ENCODE measurements at places on chromosomes 7 and 10.

DNA sequence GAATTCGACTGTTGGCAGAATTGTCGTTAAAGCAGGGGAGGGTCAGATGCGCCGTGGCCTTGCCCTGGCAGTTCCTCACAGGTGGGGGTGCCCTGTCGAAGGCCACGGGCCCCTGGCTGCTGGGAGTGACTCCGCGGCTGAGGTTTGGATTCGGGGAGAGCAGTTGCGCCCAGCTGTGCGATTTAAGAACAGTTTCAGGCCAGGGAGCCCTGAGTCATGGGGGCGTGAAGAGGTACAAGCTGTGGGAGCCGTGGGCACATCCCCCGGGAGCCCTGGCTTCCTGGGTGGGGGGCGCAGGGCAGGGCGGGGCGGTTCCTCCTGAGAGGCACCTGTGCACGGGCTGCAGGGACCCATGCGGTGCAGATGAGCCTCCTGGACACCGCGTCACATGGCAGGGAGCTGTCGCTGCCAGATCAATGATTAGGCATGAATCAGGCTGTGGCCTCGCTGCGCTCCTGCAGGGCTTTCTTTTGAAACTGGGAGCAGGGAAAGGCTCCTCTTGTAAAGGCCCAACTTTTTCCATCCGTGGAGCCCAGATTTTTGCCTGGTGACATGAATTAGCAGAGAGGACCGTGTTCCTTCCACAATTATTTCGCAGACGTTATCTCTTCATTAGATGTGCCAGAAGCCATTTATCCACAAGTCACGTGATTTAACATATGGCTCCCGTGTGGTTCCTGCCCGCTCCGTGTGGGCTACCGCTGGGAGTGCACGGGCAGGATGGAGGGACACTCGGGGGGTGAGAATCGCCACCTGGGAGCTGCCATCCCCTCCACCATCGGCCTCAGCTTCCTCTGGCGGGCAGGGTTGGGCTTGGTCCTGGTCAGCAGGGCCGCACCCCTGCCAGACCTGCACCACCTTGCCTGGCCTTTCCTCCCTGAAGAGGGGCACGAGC, 918 bp downstream of the PWWP2B start:
- DNase-seq: no peak

DNA sequence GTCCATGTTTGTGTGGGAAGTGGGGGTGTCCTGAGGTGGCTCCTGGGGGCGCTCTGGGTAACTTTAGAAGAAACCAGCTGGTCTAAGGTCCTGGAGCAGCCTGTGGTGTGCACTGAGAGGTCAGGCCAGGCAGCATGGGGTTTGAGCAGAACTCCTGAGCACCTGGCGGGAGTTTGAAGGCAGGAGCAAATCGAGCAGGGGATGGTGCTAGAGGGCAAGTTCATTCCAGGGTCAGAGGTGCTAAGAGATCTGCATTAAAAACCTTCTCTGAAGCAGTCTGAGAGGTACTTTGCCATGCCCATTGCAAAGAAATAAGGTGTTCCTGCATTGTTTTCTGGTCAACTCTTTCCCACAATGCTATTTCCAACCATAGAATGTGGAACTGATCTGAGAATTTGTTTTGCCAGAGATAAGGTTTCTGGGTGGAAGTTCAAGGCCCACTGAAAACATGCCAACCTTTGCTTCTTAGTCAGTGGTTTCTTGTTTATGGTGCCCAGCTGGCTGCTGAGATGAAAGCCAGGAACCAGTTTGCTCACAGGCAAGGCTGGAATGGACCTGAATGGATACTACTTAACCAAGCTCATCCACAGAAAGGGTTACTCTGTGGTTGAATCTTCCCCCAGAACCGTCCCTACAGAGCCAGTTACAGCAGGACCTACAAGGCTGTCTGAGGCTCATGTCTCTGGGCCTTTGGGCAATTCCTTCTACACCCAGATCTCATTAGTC, 136.3 kb upstream of the TMEM72 start:
- DNase-seq: no peak

DNA sequence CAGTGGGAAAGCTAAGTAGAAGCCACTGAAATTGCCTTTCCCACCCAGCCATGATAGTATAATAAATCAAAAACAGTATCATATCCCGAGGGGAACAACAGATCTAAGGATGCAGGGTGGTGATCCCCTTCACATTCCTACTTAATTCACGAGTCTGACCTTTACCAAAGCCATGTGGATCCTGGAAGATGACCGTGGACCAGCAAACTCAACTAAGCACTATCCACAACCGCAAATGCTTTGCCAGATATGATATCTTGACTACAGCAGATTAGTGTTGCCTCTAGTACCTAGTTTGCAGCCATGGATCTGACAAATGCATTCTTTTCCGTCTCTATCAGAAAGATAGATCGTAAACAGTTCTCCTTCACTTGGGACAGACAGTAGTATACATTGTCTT, 67.3 kb upstream of the IL6 start:
- no peak for DNase-seq

DNA sequence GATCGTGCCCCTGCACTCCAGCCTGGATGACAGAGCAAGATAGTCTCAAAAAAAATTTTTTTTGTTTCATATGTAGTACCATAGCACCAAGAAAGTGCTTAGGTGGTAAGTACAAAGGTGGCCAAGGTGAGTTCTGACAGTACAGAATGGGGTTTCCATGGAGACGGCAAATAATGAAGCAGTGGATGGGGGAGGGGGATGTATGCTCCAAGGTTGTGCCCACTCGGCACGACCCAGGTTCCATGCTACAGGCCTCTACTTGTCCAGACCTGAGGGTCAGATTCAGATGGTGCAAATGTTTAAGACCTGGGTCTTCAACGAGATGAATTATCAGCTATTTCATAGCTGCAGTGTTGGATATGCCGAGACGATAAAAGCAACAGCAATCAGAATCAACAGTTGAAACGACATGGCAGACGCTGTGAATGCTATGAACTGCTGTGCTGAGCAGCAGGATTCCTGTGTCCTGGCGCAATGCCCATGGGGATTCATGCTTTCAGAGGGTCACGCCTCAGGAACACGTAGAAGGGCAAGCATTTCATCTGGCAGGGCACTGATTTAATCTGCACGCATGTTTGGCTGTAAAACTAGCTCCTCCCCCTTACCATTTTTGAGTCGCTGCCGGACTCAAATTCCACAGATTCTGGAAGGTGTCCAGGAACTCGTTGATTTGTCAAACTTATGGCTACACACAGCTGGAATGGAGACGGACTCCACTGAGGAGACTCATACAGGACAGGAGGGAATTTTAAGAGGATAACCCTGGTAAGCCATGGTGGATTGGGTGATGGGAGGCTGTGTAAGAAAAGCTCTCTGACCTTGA, 256.5 kb downstream of the FRMD4A start:
- no peak for DNase-seq

DNA sequence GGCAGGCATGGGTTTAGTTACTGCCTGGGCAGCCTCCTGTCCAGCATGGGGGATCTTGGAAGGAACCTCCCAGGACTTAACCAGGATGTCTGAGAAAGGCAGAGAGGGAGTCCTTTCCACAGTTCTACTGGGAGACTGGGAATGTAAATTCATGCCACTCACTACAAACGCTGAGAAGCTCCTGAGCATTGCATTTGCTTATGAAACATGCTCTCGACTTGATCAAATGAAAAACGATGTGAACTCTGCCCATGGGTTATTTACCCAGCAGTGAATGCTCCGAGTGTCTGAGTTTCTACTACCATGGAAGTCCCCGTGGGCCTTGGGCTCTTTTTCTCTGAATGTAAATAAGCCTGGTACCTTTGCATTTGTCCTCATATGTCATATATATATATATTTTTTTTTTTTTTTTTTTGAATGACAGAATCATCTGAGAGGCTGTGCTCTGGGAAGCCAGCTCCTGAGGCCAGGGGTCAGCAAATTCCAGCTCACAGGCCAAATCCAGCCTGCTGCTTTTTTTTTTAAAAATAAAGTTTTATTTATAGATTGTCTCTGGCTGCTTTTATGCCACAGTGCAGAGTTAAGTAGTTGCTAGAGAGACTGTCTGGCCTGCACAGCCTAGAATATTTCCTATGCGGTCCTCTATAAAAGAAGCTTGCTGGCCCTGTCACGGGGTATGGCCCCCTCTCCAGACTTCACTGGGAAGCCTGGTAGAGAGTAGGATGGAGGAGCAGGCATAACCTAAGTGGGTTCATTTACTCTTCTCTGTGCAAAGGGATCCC, 21.4 kb upstream of the RAPGEF5 start:
- no peak for DNase-seq

DNA sequence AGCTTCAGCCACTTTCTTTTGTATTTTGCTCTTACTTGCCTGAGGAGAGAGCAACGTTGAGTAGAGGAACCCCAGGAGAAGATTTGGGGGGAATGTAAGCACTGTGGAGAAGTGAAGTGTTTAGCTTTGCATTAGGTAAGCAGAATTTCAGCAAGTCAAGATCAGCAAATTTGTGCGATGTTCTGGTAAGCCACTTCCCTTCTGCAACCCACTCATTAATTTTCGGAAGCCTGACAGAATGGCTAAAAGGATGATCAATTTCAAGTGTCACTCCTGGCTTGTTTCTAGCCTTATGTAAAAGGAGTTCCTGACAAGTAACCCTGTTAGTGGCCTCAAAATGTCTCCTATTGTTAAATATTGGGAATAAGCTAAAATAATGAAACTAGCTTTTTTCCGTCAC, 48.5 kb upstream of the NXPH1 start:
- no peak for DNase-seq

DNA sequence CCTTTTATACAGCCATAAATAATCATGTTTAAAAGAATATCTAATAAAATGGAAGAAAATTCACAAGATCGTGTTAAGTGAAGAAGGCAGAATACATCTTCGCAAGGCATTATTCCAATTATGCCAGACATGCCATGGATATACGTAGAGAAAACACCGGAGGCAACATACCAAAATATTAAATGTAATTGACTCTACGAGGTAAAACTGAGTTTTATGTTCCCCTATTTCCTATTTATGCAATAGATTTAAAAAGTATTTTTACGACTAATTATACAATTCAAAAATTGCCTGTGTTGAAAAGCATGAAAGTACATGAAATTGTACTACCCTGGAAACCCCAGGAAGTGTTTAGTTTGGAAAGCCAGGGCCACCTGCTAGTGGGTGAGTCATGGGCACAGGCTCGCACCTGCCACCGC, 936 bp upstream of the REPIN1 start:
- no peak for DNase-seq

DNA sequence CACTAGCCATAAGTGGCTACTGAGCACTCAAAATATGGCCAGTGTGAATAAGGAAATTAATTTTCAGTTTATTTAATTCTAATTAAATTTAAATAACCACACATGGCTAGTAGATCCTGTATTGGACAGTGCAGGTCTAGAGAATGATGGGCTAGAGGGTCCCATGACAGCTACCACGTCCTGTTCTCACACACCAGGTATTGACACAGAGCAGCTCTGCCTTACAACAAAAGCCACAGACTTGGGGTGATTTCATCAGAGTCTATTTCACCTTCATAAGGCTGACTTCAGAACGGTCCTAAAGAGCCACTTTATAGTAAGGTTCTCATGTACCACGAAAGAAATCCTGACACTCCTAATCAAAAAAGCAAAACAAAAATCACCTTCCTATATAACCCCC, 111.3 kb downstream of the UBE2H start:
- no peak for DNase-seq

DNA sequence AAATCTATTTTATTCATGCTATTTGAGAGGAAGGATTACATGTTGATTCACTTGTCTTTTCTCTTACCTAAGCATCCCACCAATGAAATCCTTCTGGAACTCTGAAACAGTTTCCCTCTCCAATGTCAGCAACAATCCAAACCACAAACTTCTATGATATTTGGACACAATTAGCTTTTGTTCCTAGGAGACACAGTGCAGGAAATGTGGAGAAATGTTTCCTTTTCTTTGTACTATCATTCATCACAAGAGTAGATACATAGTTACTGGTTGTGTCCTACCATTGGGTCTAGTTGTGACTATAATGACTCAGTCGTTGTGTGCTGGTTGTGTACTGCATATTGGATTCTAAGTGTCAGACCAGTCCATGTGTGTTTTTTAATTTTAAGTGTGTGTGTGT, 156.8 kb upstream of the MAGI2 start:
- DNase-seq: no peak

- no peak for DNase-seq
These were observed 922 bp downstream of the CXCL12 start for GRCh38 chr10:44383749-44384600.

DNA sequence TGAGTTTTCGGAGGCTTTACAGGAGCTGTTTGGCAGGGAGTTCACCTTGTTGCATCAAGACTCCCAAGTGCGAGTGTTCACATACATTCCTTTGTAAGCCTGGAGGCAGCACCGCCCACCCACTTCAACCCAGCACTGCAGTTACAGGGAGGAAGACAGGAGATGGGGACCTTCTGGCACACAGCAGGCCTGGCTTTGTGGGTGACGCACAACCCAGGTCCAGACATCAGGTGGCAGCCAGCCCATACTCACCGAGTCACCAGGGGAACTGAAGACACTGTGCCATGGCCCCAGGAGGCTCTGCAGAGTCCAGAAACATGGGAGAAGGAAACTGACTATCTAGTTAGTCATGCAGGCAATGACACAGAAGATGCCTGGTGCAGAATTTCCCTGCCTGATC, 305.9 kb upstream of the RNF32 start:
- no peak for DNase-seq

DNA sequence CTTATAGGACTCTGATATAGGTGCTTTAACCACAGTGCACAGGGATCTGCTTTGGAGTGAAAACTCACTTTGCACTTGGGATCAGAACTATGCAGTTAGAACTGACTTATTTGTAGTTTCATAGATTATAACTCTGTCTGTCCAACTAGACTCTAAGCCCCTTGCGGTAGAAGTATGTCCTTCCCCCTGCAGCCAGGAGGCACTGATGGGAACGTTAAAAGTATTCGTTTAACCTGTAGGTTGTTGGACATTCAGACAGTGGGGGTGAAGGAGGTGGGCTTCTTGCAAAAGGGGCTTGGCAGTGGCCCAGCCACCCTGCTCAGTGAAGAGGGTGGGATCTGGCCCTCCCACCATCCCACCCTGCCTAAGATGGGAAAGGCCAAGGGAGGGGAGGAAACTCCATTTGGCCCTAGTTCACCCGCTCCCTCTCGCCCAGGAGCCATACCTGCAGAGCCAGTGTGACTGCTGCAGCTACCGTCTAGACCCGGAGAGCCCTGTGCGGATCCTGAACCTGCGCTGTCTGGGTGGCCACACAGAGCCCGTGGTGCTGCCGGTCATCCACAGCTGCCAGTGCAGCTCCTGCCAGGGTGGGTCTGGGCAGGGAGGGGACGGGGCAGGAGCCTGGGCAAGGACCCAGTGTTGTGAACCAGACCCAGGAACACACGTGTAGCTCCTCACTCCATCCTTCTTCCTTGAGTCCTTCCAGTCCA, 5.7 kb upstream of the ZNF862 start:
- DNase-seq: no peak

DNA sequence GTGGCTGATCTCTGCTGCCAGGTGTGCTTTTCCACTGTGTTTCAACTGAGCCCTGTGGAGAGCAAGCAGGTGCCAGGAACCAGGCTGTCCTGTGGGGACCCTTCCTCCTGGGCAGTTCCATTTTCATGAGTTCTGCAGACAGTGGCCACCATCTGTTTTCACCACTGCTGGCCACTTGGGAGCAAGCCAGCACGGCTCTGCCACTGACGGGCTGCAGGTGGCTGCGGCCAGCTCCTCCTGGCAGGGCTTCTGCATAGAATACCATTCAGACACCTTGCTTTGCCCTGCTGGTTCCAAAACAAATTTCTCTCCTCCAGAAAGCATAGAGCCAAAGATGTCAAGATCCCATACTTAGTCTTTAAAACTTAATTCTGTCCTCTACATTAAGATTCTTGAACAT, 48.3 kb downstream of the LANCL2 start:
- DNase-seq: no peak

- no peak for DNase-seq
These were observed 348.0 kb downstream of the GPAM start for GRCh38 chr10:111835574-111835973.

GRCh38 chr10:123911866-123912265, 20.3 kb upstream of the CPXM2 start:
- DNase-seq: no peak
